ENCODE measurements at places on chromosomes 3 and 15.

DNA sequence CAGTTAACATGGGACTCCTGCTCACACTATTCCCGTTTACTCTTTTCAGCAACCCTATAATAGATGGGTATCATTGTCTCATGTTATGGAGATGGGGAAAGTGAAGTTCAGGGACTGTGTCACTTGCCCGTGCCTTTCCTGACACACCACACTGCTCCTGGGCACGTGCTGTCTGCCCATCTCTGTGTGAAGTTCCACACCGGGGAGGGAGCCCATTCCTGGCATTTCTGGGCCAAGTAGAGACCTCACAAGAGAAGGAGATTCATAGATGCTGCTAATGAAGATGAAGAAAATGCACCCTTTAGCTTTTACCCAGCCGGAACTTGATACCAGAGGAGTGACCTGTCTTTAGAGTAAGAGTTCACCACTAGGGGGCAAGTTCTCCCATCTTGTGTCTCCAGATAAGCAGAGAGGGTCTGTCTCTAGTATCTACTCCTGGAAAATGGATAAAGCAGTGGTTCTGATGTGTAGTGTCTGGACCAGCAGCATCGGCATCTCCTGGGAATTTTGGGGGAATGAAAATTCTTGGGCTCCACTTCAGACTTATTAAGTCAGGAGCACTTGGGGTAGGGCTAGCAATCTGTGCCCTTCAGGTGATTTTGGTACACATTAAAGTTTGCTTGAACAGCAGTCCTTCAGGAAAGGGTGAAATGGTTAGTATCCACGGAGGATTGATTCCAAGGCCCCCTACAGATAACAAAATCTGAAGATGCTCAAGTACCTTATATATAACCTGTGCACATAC is 2.0 kb upstream of the TOPBP1 start:
- peak; percentile 61 for DNase-seq

DNA sequence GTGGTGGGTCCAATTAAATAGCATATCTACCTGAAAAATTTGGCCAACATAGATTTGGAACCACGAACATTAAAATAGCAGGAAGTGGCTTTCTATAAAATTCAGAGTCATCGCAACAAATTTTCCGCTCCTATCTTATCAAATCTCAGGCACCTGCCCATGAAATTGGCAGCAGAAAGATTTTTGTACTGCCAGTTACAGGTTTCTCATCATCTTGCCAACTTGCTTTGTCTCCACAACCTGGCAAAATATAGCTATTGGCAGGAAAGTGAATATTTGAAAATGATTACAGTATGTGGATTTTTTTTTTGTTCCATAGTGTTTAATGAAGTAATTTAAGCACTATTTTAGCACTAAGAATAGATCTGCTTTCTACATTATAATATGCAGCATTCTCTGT is 161.6 kb upstream of the LRRC3B start:
- no peak for DNase-seq

- no peak for DNase-seq
Observed at GRCh38 chr3:115836944-115837343, 213.6 kb downstream of the GAP43 start.

GRCh38 chr15:55916666-55917409 is 76.6 kb downstream of the NEDD4 start:
- DNase-seq = no peak

DNA sequence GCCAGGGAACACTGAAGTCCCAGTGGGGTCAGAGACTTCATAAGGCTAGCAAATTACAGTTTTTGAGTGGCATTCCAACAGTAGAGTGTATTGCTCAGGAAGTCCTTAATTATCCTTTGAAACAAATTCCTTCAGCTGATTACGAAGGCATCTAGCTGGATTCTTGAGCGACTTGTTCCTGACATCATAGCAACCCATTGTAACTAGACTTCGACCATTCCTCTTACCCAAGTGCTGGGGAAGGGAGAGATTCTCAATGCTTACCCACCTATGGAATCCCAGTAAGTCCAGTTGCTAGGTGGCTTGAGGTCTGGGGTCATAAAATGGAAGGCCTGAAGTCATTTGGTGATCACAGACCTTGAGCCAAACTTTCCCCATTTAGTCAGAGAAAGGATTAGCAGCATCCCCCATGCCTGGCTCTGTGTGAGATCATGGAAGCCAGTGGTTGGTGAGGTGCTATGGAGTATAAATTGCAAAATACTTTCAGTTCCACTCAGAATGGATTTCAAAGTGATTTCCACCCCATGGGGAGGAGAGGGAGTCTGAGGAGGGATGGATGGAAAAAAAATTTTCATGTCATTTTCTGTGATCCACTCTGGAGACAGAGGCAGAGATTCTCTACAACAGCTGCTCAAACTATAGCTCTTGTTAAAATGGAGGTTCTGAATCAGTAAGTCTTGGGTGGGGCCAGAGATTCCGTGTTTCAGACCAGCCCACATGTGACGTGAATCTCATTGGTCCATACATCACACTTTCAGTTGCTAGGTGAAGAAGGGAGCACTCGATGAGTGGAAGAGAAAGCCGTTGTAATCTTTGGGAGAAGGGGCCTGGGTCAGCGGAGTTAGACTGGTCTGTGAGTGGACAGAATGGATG is 45.7 kb downstream of the CD86 start:
- no peak for DNase-seq

GRCh38 chr3:103393395-103394186 is 958.8 kb downstream of the ZPLD1 start:
- DNase-seq = no peak

- DNase-seq = no peak
Observed at GRCh38 chr3:10262027-10262426, 13.8 kb downstream of the TATDN2 start.

DNA sequence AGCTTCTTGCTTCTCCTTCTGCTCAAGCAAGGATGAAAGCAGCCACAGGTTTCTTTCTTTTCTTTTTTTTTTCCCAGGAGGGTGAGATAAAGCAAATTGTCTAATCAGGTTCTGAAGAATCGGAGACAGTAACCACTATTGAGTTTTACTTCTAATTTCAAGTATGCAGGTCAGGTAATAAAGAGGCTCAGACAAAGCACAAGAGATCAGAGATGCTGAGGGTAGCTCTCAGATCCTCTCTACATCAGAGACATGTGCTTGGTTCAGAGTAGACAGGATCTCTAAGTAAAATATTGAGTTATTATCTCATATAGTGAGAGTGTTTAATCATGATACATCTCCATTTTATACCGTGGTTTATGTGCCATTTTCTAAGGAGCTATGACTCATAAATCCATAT is 168.5 kb downstream of the NFKBIZ start:
- no peak for DNase-seq

- DNase-seq = no peak
Observed at GRCh38 chr15:60531801-60532200, 52.9 kb upstream of the ICE2 start.

DNA sequence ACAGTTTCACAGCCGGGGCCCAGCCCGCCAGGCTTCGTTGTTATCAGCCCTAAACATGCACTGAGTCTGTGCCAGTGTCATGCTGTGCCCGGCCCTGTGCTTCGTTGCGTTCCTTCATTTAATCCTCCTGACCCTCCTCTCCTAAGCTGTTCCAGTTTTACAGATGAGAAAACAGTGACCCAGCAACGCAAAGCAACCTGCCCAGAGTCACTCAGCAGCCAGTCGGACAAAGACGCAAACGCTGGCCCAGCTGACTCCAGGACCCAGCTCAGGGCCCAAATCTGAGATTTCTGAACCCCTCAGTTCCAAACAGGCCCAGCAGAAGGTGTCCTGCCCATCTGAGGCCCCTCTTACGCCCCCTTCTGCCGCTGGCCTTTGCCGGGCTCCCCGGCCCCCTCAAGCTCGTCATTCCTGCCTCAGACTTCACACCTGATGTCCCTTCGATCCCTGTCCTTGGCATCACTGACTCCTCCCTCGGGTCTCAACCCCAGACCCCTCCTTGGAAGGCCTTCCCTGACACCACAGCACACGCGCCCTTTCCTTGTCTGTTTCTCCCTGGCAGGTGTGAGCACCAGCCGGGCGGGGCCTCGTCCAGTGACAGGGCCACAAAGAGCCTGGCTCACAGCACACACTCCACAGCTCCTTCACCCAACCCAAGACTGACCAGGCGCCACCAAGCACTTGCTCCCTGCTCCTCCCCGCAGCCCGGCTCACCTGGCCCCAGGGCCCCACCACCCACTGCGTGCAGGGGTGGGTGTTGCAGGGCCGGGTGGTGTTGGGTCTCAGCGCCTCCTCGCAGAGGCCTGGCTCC is 48.1 kb downstream of the ADAMTS7 start:
- no peak for DNase-seq

DNA sequence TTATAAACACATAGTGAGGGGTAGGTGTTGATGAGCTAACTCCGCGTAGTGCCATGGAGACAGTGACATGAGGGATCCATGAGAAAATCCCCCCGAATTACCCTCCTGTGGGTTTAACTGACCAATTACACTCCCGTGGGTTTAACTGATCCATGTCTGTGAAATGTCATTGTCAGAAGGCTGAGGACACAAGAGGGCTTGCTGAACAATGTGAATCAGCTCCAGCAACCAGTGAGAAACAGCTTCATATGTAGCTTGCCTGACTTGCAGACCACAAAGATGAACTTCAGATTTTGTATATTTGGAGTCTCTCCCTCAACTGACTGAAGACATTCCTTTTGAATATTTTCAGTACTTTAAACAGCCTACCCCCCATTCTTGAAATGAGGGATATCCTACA is 144.9 kb downstream of the FBN1 start:
- no peak for DNase-seq

GRCh38 chr3:134001251-134001650 is 28.5 kb downstream of the SLCO2A1 start:
- no peak for DNase-seq

DNA sequence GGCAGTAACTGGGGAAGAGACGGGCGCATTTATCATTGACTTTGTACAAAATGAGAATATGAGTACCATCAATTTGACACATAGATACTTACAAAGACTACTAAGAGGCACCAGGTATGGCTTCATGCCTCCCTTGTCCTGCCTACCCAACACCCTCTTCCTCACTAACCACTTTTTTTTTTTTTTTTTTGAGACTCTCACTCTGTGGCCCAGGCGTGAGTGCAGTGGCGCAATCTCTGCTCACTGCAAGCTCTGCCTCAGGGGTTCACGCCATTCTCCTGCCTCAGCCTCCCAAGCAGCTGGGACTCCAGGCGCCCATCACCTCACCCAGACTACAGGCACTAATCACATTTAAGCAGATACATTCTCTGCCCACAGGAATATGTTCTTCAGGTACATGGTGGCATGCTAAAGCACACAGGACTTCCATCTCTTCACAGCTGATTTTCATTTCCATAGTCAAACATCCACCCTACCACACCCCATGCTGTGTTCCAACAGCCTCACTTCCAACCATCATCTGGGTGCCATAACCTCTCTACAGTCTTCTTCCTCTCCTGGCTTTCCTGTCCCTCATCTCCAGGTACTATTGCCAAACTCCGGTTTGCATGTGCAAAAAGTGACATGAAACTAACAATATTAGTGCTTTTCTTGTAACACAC is 41.7 kb downstream of the RAB27A start:
- DNase-seq = no peak

DNA sequence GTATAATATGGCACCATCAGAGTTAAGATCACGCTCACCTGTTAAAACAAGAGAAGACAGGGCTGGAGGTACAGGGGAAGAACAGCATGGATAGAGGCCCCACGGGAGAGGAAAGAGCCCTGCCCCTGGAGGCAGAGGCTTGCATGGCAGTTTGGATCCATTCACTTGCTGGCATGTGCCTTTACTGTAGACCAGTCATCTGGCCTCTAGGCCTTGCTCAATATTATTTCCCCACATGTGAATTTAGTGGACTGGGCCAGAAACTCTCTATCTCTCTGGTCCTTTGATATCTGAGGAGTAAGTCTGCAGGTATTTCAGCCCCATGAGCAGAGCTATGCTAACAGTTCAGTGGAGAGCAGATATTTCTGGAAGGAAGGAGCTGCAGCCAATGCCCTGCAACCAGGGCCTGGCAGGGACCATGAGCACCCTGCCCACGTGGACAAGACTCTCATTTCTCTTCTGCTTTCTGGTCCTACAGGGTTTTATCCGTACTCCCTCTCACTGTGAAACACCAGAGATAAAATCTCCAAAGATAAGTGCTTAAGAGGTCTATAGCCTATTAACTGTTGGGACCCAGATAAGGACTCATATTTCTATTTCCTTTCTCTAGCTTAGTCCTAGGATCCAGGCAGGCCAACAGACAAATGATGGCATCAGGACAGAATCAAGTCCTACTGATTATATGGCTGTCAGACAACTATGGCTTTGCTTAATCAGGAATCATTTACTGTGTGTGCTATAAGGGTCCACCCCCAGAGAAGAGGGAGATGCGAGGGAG is 65.0 kb downstream of the CLDN11 start:
- DNase-seq = no peak

DNA sequence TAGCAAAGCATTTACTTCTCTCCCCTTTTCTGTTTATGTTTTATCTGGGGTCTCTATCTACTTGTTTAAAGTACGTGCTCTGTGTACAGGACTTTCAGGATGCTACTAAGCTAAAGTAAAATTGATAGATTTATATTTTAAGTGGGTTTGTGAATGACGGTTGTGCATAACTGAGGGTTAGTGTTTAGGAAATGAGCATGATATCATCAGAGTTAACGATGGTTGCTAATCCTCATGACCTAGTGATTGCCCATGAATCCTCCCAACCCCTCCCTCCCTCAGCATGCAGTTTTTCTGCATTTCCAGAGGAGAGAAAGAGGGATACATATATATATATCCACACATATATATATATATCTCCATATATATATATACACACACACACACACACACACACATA is 957.2 kb downstream of the TUSC7 start:
- no peak for DNase-seq

GRCh38 chr15:56964182-56964581 is 45.7 kb downstream of the TCF12 start:
- DNase-seq = no peak

DNA sequence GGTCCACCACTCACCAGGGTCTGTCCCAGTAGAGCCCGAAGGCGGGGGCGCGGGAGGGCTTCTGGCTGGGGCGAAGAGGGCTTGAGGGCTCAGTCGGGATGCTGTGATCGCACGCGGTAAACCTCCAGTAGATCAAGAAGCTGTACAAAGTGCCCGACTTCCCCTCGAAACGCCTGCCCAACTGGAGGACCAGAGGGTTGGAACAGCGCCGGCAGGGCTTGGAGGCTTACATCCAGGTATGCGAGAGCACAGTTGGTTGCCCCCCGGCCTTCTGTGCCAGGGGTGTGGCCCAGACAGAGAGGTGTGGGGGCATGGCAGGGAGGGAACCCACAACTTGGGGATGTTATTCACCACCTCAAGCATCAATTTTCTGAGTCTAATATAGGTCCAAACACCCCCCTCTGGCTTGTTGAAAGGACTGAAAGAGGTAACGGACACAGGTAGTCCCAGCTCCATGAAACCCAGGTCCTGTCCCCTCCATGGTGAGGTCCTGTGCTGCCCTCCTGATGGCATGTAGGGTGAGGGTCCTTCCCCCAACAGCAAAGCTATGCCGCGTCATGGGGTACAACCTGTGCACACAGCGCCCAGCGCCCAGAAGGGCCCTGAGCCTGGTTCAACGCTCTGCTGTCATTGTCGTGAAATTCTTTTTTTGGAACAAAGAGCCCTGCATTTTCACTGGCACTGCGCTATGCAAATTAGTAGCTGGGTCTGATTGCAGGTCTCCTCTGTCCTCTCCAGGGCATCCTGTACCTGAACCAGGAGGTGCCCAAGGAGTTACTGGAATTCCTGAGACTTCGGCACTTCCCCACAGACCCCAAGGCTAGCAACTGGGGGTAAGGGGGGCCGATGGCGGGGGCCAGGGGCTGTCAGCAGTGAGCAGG is 1.2 kb downstream of the SNX22 start:
- DNase-seq = no peak

All from CD4-positive, alpha-beta T cell treated with Interleukin-6 at 100 ng/mL for 8 hours (primary cell).